ENCODE measurements at places on chromosomes 2 and 18.
A peak's percentile ranks its signal among the peaks of the same experiment; 100 is the strongest.

DNA sequence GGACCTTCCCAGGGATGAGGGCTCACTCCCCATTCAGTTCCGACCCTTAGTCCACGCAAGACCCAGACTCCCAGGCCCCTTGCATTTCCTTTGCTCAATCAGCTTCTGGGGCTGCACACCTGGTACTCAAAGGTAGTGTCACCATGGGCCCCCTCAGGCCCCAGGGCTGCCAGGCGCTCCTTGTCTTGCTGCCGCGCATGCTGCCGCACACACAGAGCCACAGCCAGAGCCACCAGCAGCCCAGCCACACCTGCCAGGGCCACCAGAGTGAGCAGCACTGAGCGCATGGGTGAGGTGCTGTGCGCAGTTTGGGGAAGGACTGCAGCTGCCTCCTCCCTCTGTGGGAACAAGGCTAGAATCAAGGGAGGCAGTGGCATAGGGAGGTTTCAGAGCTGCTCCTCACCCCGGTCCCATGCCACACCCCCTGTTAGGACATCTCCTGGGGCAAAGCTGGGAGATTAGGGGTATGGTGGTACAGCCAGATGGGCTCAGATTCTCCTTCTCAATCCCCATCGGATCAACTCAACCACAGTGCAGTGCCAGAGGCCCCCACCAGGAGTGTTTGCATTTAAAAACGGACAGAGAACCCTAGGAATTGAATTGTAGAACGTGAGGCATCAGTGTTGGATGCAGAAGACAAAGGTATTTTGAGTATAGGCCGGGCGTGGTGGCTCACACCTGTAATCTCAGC is 11.3 kb downstream of the PTPRN start:
- no peak for DNase-seq

DNA sequence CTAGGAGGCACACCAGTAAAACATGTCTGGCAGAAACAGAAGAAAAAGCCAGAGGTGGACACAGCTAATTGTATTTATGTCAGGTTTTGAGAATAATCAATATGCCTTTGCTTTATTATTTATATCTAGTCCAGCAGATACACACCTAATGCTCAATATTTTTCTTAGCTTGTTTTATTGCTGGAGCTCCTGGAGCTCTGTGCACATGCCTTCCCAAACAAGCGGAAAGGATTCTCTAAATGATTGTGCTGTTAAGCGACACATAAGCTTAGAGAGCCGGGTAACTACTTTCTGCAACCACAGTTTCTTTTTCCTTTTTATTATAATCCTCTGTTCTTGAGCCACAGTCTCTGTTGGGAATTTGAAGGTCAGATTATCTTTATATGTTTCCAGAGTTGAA is 177.3 kb upstream of the ST6GAL2 start:
- DNase-seq = no peak

DNA sequence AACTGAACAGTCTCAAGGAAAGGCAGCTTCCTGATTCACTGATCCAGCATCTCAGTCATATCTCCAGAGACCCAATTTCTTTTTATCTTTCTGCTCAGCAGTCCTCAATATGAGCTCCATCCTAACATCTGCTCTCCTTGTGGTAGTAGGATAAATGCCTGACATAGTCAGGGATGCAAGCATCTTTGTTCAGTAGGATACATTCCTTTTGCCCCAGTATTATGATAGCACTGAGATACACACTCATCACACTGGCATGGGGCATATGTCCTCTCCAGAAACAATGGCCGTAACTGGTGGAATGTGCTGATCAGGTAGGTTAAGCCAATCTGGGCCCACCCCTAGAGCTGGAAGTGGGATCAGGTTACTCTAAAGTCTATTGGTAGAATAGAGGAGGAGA is 207.2 kb downstream of the ETAA1 start:
- DNase-seq = no peak

DNA sequence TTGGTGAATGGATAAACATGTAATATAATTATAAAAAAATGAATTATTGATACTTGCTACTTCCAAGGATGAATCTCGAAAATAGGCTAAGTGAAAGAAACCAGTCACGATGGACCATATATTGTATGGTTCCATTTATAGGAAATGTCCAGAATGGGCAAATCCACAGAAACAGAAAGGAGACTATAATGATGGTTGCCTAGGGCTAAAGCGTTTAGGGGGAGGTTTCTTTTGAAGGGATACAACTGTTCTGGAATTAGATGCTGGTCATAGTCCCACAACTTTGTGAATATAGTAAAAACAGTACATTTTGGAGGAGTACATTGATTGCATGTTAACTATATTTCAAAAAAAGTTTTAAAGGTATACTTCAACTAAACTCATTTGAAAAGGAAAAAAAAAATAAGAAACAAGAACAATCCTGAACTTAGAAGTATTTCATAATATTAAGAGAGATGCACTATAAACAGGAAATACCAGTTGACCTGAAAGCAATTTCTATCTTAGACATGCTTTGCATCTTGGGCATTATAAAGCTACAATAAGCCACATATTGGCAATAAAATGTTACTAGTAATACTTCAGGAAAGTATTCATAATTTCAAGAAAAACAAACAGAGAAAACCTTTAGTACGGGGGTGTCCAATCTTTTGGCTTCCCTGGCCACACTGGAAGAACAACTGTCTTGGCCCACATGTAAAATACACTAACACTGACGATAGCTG is 130.0 kb downstream of the C2orf74 start:
- DNase-seq = no peak

GRCh38 chr2:236117401-236117800 is 50.8 kb downstream of the GBX2 start:
- no peak for DNase-seq

- DNase-seq = no peak
Observed at GRCh38 chr2:206978746-206979145, 39.4 kb downstream of the CPO start.

- no peak for DNase-seq
Observed at GRCh38 chr2:219205165-219205538, 1.4 kb upstream of the ZFAND2B start.

DNA sequence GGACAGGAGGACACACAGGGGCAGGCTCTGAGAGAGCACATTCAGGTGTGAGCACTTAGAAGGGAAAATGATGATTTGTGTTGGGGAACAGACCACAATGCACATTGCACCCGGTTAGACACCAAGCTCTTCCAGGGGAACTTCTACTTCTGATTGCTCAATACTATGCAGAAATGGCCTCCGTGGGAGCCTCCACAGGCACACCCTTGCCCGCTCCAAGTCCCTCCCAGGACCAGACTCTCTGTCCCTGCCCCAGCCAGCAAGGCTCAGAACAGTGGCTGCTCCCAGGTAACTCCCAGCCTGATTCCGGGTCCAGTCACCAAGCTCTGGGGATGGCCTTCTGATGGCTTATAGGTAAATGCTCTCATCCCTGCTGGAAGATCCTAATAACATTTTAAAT is 56.2 kb downstream of the BCL2L11 start:
- DNase-seq = no peak

- no peak for DNase-seq
Observed at GRCh38 chr2:149027590-149028250, 10.8 kb upstream of the LYPD6B start.

DNA sequence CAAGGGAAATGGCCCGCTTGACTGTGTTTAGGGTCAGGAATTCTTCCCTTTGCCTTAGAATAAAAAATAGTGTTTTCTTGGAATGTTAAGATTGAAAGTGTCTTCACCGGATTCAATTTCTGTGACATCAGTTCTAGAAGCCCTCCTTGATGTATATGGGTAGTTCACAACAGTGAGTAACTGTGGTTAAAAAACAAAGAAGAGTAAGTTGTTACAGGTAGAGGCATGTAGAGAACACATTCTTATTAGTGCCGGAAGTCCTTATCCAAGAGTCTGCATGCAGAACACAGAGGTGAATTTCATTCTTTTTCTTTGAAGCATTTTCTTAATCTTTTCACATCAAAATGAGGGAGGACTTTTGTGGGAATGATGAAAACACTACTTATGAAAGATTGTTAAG is 105.5 kb downstream of the FMNL2 start:
- no peak for DNase-seq

DNA sequence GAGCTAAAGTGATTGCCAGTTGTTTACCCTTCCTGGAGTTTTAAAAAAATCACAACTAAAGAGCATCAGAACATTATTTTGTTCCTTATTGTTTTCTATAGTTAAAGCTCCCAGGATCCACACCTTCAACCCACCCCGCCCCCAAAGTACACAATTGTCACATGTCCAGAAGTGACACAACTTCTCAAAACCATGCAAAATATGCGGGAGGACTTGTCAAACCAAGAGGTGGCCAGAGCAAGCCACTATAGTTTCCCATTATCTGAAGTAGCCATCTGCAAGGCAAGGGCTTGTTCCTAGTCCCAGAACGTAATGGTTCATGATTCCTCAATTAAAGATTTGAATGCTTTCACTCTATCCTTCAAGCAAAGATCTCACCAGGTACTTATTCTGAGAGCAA is 9.9 kb upstream of the INO80C start:
- no peak for DNase-seq

GRCh38 chr2:2960441-2961133 is 417.0 kb downstream of the EIPR1 start:
- DNase-seq = no peak

DNA sequence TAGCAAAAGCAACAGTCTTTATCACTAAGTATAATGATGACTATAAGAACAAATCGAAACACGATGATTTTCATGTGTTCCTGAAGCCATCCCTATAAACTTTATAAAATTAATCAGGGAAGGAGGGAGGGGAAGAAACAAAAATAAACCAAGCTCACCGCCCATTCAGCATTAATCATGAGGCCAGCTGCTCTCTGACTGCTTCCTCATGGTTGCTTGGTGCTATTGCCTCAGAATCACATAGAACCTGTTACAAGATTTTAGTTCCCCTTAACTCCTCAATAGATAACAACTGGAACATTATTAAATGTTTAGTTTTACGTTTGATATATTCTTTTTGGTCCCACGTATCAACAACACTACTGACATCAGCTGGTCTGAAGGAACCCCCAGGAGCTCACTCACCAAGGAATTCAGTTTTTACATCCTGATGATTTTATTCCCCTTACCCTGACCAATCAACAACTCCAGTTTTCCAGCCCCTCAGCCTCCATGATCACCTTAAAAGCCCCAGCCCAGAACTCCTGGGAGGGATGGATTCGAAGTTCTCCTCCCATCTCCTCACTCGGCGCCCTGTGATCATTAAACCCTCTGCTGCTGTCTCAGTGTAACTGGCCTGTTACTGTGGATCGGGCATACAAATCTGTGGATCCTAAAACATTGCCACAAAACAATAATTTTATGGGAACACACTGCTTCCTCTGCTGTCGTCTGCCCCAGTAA is 10.6 kb upstream of the HNRNPLL start:
- no peak for DNase-seq

- no peak for DNase-seq
Observed at GRCh38 chr2:100878000-100878791, 58.3 kb downstream of the NPAS2 start.

- peak; percentile 55 for DNase-seq
Observed at GRCh38 chr2:26068602-26069298, 34.9 kb downstream of the RAB10 start.

DNA sequence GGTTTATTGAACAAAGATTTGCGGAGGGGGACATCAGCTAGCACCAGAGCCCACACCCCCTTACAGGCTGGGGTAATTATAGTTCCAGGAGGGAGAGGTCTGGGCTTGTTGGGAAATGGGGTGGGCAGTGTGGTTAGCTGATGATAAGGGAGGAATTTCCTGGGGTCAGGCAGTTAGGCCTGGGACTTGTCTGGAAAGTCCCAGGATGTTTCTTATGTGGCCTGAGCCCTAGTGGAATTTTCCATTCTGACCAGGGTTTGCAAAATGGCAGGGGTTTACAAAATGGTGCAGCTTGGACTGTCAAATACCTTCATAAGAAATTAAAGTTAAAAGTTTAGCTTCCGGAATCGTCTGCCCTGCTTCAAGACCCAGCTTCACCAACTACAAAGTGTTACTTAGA is 199.1 kb downstream of the FBXO15 start:
- no peak for DNase-seq

DNA sequence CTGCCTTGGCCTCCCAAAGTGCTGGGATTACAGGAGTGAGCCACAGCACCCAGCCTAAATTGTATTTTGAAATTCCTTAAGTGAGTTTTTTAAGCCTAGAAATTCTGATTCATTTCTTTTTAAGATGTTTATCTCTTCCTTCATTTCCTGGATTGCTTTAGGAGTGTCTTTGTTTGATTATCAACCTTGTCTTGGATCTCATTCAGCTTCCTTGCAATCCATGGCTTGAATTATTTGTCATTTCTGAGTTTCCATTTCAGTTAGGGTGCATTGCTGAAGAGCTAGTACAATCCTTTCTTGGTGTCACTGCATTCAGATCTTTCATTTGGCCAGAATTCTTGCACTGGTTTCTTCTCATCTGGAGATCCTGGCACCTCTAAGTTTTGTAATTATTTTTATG is 606.4 kb upstream of the ZNF804A start:
- no peak for DNase-seq

DNA sequence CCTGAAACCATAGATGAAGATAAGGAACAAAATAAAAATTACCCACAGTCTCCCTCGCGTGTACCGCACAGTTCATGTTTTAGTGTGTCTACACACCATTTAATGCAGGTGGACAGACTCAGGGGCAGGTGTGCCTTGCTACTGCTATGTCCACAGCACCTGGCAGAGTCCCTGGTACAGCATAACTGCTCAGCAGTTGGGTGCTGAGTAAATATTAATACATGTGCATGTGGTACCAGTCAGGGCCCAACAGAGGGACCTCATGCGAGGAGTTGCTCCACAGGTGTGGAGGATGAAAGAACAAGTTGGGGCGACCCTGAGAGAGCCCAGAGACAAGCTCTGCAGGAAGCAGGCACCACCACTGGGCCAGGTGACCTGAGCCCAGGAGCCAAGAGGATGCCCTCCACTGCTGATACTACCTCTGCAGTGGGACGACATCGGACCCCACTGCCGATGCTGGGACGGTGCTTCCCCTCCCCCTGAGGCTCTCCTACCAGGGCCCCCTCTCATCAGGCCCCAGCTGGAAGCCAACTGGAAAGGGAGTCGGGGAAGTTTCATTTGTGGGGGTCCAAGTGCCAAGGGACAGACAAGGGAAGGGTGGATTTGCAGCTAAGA is 100.8 kb downstream of the NEDD4L start:
- no peak for DNase-seq

GRCh38 chr2:174145827-174146226 is 102.5 kb downstream of the OLA1 start:
- DNase-seq = no peak

GRCh38 chr18:9135081-9135911 is 1.3 kb upstream of the ANKRD12 start:
- no peak for DNase-seq

DNA sequence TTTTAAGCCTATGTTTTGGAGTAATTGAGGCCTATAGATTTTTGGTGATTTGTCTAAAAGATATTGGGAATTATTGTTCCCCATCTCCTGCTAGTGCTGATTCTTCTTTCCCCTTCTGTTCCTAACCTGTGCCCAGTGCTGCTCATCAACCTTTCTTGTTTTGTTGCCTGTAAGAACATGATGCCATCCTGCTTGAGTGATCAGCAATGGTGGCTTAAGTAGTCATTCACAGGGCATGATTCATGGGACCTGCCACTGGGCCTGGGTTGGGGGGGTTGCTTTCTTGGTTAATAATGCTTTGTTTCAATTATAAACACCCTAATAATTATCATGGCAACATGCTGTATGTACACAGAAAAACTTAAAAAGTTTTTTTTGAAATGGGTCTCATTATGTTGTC is 562.9 kb upstream of the SETBP1 start:
- no peak for DNase-seq
